ENCODE measurements at places on chromosomes 7 and 10.

GRCh38 chr7:35185908-35186731 is 67.8 kb downstream of the TBX20 start:
- peak; percentile 2 for DNase-seq

- no peak for DNase-seq
These were observed 33.0 kb downstream of the CYP26A1 start for GRCh38 chr10:93106631-93107072.

DNA sequence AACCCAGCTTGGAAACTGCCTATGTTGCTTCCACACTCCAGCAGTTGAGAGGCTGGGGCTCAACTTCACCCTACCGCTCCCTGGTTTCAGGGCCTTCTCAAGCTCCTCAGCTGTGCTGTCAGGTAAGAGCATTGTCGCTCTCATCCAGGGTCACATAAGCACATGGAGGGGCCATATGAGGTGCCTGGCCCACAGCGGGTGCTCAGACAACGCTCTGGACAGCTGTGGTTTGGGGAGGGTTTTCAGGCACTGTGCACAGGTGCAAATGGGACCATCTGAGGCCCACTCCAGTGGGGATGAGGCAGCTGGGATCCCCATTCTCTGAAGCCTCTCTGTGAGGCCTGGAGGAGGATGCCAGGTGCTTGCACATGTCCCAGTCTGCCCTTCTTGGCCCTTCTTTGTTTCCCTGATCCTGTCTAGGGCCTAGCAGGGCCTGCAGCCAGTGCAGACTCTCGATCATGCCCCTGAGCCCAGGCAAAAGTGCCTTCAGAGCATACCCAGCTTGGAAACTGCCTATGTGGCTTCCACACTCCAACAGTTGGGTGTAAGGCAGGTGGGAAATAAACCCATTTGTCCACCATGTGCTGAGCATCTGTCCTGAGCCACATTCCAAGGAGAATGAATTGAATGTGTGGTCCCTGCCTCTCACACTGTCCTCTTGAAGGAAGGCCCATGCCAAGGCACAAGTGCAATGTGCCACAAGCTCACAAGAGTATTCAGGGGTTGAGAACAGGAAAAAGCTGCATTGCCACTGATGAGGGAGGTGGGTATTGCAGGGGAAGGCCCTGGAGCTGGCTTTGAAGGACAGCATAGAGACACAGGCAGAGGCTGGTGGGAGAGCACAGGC is 40.3 kb downstream of the VSTM4 start:
- DNase-seq, result no peak

DNA sequence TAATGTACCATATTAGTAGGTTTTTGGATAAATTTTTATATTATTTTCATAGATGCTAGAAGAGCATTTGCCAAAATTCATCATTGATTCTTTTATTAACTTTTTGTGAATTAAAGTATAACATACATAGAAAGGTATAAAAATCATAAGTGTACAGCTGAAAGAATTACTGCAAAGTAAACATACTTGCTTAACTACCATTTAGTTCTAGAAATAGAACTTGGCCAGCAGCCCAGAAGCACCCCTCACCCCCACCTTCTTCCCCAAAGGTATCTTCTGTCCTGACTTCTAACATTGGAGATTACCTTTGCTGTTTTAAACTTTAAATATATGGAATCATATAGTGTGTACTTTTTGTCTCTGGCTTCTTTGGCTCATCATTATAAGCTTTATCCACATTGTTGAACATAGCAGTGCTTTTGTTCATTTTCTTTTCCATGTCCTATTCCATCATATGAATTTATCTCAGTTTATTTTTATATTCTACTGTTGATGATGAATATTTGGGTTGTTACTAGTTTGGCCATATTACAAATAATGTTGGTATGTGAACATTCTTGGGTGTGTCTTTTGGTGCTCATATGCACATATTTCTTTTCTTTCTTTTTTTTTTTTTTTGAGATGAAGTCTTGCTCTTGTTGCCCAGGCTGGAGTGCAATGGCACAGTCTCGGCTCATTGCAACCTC is 142.8 kb downstream of the ADK start:
- no peak for DNase-seq

- DNase-seq, result no peak
These were observed 871 bp upstream of the CCL24 start for GRCh38 chr7:75814407-75814947.

- no peak for DNase-seq
These were observed 191.3 kb downstream of the HECW1 start for GRCh38 chr7:43303740-43304241.

DNA sequence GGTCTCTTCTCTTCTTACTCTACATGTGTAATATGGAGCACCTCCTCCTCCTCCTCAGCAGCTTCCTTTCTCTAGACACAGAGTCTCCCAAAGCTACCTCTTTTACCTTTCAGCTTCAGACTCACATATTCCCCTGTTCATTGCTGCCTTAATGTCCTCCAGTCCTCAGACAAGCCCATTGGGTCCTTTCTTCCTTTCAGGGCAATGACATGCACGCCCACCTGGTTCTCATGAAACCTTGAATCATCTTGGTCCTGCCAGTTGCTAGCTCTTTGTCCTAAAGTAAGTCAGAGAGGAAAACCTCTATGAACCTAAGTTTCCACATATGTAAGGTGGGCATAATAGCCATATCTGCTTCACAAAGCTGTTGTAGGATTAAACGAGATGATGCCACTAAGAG is 227.0 kb downstream of the RPS24 start:
- DNase-seq, result no peak

GRCh38 chr10:101444058-101444898 is 90.3 kb downstream of the BTRC start:
- DNase-seq, result no peak

DNA sequence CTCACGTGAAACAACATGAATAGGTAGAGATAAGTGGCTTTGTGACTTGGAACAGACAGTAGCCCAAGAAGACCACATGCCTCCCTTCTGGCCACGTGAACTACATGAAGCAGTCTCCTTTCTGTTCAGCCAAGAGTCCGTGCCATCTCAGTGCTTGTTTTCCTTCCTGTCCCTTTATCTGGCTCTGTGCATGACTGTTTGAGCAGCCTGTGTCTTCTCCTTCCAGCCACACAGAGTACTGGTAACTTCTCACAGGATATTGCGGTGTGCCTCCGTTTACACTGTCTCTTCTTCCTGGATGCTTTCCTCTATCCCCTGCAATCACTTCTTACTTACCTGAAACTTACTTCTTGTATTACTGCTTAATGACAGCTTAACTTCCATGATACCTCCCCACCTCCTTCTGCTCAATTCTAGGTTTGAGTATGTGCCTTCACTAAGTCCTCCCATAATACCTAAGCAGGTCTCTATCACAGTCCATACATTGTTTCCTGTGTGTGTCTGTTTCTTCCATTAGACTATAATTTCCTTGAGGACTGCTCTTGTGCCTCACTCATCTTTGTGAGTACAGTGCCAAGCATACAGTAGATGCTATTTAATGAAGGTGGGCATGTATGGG is 748.7 kb downstream of the AUTS2 start:
- DNase-seq, result no peak

DNA sequence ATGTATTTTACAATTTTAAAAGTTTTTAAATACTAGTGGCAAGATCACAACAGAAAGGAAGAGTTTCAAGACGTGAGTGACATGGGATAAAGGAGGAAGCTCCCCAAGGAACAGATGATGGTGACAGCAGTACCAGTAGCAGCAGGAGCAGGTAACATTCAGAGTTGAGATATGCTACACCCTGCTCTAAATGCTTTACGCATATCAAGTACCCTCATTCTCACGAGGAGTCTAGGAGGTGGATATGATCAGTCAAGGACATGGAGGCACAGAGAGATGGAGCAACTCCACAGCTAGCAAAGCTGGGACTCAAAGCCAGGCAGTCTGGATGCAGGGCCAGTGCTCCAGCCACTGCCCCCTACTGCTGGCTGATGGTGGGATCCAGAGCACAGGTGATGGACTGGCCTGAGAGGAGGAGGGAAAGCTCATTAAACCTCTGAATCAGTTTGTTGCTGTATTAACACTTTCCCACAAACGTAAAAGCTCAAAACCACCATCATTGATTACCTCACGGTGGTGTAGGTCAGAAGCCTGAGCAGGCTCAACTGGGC is 17.5 kb downstream of the RP9 start:
- DNase-seq, result no peak

DNA sequence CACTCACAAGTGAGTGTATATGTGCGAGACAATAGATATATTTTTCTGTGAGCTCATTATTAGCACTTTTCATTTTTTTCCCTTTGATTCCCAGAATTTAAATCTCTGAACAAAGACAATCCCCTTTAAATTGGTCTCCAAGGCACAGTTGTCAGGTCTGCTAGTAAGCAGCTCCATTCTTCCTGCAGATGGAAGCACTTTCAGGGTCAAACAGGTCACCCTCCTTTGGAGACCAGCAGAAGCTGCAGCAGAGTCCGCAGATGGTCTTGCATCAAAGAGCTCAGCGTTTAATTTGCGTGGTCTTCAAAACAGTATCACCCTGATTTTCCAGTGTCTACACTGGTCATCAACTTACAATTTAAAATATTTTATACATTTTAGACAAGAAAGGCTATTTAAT is 543.8 kb downstream of the ARL4A start:
- no peak for DNase-seq

GRCh38 chr7:98281757-98282606 is 496 bp downstream of the BRI3 start:
- DNase-seq, result no peak

DNA sequence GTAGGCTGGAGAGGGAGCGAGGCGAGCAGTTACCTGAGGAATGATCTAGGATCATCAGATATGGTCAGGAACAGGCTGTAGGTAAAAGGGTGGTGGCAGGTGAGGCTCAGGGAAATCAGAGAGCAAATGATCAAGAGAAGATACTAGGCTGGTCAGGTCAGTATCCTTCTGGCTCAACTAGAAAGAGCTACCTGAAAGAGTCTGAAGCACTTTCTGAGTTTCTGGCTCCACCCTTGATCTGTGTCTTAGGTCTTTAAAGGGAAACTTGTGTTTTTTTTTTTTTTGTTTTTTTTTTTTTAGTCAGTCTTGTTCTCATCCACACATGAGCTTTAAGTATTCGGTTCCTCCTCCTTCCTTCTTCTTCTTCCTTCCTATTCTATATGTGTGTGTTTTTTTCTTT is 10.5 kb downstream of the ADAM22 start:
- no peak for DNase-seq

DNA sequence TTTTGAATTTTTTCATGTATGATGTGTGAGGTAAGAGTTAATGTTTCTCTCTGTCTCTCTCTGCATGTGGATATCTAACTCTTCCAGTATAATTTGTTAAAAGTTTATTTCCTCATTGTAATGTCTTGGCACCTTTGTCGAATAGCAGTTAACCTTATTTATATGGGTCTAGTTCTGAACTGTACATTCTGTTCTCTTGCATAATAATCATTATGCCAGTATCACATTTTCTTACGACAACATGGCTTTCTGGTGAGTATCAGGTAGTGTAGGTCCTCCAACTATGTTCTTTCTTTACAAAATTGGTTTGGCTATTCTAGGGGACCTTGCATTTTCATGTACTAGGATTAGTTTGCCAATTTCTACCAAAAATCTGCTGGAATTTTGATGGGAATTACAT is 337.0 kb upstream of the FZD8 start:
- no peak for DNase-seq

DNA sequence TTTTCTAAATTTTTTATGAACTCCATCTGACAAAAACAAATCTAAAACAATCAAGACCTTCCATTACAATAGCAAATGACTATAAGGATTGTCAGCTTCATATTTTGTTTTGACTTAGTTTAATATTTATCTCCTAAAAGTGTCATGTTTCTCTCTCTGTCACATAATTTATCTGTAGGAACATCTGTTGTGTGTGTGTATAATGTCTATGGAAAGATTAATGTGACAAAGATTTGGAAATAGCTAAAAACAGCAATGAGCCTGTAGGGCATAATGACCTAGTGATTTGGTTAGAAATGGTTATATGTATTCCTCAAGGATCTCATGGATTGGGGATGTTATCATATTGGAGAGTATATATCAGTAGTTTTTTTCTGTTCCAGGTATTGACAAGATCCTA is 69.6 kb upstream of the MDFIC start:
- DNase-seq, result no peak

- DNase-seq, result no peak
These were observed 147.1 kb upstream of the GHITM start for GRCh38 chr10:83991986-83992753.

- no peak for DNase-seq
These were observed 402.4 kb downstream of the HGF start for GRCh38 chr7:81367326-81367931.

- no peak for DNase-seq
These were observed 97.5 kb downstream of the MKI67 start for GRCh38 chr10:128028508-128029289.

GRCh38 chr7:151694828-151695580 is 175.3 kb upstream of the RHEB start:
- no peak for DNase-seq

DNA sequence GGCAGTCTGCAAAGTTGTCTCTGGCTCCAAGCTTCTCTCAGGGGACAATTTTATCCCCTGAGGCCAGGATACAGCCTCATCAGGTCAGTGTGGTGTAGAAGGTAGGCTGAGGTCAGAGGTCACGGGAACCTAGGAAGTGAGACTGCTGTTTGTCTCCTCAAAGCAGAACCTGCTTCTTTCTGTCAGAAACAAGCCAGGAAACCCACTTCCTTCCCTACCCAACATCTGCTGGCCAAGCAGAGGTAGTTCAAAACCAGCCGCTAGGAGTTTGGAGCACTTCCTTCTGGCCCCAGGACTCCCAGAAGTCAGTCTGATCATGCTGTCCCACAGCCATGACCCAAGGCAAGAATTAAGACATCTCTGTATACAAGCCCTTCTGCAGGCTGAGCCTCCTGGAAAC is 12.2 kb downstream of the CLRN3 start:
- no peak for DNase-seq

DNA sequence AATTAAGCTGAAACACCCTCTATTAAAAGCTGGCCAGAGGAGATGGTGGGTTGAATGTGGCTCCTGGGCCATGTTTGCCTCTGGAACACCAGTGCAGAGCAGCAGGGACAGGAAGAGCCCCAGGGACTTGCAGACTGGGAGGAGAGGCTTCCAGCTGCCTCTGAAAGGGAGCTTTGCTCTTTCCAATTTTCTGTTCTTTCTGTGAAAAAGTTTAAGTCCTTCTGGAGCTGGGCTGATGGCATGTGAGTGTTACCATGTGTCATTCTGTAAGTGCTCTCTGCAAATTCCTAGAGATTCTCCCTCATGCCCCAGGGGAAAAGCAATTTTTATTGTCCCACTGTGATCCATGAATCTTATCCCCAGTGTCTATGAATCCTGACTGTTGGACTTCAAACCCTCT is 112.8 kb upstream of the LANCL2 start:
- no peak for DNase-seq

GRCh38 chr7:137017221-137017620 is 148.8 kb downstream of the CHRM2 start:
- no peak for DNase-seq

DNA sequence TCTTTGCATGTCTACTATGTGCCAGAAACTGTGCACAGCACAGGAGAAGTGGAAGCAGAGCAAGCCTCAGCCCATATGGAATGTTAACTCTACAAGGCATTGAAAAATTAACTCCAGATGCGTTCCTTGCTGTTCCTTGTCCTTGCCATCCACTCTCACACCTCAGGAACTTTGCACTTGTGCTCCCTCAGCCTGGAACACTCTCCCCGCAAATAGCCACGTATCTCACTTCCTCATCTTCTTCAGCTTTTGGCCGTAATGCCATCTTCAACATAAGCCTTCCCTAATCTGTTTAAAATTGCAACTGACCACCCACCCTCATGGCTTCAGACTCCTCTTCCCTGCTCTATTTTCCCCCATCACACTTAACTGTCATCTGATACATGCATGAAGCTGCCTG is 83.2 kb upstream of the CAPZA2 start:
- DNase-seq, result no peak

Data from brain pericyte (primary cell).